ENCODE measurements at places on chromosomes 3 and 15. TPM values are rescaled to one million over a fixed set of nuclear protein-coding genes. Genes with fewer than 3 reads are reported as not detected.

The GPD1L gene
- total RNA-seq = 21.3 TPM

The FANCD2 gene
- 2.1 TPM for total RNA-seq

- peak; percentile 18 for DNase-seq
Observed at GRCh38 chr15:37289109-37289765, 188.9 kb upstream of the MEIS2 start.

- peak; percentile 65 for DNase-seq
Observed at GRCh38 chr3:187922704-187923416, 177.6 kb upstream of the BCL6 start.

GRCh38 chr15:23497710-23498111 lies 50.7 kb upstream of the GOLGA6L2 start:
- no peak for DNase-seq

DNA sequence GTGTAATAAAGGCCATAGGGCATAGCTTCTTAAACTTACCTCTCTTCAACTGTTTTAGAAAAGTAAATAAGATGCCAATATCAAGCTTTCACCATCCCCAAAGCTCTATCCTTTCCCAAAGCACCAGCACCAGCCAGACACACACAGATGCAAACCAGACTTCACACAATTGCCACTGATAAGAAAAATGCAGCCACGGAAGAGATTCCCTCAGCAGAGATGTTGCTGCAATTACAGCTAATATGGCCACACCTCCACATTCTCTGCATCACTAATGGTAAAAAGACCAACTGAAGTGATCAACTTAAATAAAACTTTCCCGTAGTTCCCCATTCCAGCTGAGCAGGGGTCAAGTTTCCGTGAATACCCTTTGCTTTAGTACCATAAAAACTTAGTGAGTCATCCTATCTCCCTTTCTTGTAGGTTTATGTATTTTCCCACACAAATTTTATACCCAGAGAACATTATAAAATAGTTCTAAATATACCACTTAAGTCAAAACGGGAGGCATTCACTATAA lies 64.4 kb downstream of the SLC9A9 start:
- no peak for DNase-seq

The GJD2 gene
- total RNA-seq = not detected

The SLC6A6 gene
- 13.2 TPM for total RNA-seq

The TNFSF10 gene
- 24.6 TPM for total RNA-seq

DNA sequence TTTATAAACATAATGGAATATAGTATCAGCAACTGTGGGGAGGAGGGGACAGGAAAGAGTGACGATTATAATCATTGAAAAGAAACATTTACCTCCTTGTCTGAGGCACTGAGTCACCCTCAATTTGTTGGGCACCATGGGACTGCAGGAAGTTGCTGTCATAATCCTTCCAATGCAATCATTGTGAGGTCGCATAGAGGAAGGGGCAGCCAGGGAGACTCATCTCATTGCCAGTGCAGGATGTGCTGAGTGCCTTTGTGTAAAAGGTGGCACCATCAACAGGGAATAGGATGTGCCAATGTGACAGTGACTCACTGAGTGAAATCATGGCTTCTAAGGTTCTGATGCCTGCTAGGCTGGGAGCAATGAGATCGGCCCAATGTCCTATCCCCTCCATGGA lies 300.4 kb upstream of the ADAMTS9 start:
- peak; percentile 38 for DNase-seq

DNA sequence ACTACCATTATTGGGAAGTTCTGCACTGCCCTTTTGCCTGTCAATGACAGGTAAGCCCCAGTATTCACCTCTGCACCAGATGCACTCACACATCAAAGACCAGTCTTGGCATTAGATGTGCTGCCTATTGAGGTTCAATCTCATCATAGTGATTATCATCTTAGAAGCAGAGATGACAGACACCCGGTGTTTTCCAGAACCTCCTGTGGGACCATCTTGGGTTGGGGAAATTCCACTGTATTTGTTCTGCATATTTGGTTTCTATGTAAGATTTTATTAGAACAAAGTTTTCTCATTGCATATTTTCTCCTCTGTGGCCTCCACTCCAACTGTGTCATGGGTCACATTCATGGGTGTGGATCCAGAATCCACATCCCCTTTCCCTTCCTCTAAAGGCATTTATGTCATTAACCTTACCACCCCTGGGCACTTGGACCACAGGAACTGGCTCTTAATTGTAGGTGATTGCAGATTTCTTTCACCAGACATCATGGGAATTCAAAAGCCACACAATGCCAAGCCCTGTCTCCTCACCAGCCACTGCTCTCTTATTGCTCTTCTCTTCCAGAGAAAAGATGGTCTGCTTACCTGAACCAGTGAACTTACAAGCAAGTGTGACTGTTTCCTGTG lies 31.2 kb downstream of the PLA1A start:
- DNase-seq = no peak

DNA sequence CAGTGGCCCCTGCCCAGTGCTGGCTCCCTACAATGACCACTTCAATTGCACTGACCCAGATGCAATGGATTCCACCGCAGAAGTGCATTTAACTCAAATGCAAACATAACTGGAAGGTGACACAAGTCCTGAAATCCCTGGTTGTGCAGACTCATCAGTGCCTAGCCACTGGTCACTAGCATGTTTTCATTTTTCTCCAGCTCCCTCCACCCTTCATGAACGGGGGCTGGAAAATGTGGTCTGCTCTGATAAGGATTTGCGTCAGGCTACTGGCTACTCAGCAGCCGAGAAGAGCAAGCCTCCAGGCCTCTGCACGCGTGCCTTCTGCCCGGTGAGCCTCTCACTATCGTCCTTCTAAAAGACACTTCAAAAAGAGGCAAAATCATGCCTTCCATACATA lies 27.4 kb upstream of the FURIN start:
- no peak for DNase-seq

DNA sequence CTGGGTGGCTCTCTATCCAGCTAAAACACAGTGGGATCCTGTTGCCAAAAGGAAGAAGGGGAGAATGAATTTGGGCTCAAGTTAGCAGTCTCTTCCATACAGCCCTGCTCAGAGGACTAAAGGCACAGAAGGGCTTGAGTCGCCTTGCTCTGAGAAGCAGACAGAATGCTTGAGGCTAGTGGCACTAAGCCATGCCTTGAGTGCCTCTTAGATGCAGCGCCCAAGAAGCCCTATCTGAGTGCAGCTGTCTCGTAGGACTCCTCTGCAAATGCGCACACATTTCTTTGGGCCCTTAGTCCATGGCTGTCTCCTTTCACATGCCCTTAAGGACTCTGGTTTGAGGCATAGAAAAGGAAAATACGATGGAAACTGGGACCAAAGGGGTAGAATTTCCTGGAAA lies 211.3 kb upstream of the CHRM5 start:
- no peak for DNase-seq

GRCh38 chr3:172702256-172702655 lies 8.6 kb downstream of the NCEH1 start:
- DNase-seq = no peak

- peak; percentile 97 for DNase-seq
Observed at GRCh38 chr3:174973465-174973864, 114.3 kb downstream of the NAALADL2 start.

The SLC24A5 gene
- not detected for total RNA-seq

DNA sequence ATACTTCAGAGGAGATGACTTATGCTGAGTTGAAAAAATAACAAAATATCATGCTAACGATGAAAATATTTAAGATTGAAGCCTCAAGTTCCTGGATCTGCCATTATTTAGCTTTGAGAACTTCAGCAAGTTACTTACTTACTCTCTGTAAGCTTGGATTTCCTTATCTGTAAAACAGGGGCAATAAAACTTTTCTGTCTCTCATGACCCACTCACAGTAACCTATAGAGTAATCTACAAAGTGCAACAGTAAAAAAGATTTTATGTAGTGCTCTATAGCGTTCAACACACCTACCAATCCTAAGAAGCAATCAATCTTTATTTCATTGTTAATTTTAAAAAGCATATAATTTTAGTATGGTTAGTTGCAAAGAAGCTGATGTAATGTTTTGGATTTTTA lies 478.6 kb downstream of the ZIC1 start:
- no peak for DNase-seq

GRCh38 chr3:179000659-179001058 lies 71.0 kb downstream of the ZMAT3 start:
- no peak for DNase-seq

DNA sequence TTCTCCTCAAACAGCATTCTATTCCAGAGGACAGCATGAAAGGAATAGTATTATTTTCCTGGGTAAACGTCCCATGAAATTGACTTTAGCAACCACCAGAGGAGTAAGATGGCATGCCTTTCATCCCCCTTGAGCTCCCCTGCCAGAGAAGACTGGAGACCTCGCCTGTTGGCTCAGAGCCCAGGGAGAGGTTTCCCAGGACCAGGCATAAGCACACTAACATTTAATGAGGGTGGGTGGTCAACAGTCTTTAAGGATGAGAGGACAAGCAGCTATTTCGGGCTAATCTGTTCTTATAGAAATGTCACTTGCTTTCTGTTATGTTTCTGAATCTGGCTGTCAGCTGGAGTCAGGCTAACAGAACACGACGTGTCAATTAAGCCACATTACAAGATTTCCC lies 390.5 kb downstream of the GABRG3 start:
- DNase-seq = no peak

The ALG3 gene
- 36.9 TPM for total RNA-seq

- no peak for DNase-seq
Observed at GRCh38 chr3:151856118-151856517, 17.3 kb upstream of the SUCNR1 start.

The IGSF10 gene
- total RNA-seq = not detected

GRCh38 chr3:21531909-21532308 lies 219.1 kb downstream of the ZNF385D start:
- DNase-seq = no peak
